ENCODE measurements at places on chromosomes 1 and 21. TPM values are rescaled to one million over a fixed set of nuclear protein-coding genes. Genes with fewer than 3 reads are reported as not detected.

- DNase-seq, result no peak
- no peaks in the 10 kb centered on the region for H3K36me3 ChIP-seq
- H3K4me1 ChIP-seq, result peaks cover 79% of the 10 kb centered on the region
- H3K27me3 ChIP-seq, result no peaks in the 10 kb centered on the region
- H3K27ac ChIP-seq, result peak overlapping the region; percentile 100
- H3K4me3 ChIP-seq, result peak overlapping the region; percentile 72
Observed at GRCh38 chr1:150561254-150561973, 12.2 kb downstream of the ADAMTSL4 start.

DNA sequence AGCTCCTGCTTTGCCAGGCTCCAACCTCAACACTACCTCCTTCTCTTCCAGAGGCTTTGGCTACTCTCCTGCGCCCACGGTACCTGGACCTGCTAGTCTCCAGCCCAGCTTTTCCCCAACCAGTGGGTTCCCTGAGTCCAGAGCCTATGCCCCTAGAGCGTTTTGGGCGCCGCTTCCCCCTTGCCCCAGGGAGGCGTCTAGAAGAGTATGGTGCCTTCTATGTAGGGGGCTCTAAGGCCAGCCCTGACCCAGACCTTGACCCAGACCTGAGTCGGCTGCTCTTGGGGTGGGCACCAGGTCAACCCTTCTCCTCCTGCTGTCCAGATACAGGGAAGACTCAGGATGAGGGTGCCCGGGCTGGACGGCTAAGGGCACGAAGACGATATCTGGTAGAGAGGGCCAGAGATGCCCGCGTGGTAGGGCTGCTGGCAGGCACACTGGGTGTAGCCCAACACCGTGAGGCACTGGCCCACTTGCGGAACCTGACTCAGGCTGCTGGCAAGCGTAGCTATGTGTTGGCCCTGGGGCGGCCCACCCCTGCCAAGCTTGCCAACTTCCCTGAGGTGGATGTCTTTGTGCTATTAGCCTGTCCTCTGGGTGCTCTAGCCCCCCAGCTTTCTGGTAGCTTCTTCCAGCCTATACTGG is 1.6 kb downstream of the DPH2 start:
- H3K27me3 ChIP-seq, result no peaks in the 10 kb centered on the region
- no peak overlapping the region for H3K4me3 ChIP-seq
- H3K27ac ChIP-seq, result no peak overlapping the region
- H3K4me1 ChIP-seq, result peaks cover 33% of the 10 kb centered on the region

DNA sequence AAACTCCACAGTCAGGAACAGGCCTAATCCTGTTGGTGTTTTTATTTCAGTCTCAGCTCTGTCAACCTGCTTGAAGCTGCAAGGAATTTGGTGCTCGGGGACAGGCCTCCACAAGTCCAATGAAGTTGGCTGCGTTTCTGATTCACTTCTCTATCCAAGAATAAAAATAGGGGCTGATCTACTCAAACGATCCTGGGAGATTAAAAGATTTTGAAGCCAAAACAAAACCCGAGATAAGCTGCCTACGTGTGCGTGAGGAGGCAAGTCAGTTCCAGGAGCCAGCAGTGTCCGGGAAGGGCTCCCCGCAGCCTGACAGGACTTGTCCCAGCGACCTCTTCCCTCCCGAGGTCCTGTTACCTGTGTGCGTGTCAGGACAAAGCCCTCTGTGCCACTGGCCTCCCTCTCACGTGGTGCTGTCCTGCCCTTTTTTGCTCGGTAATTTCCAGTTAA is 98.0 kb downstream of the ETS2 start:
- H3K4me3 ChIP-seq, result no peak overlapping the region
- H3K4me1 ChIP-seq, result peaks cover 31% of the 10 kb centered on the region
- no peaks in the 10 kb centered on the region for H3K36me3 ChIP-seq
- peak overlapping the region; percentile 92 for H3K27ac ChIP-seq
- no peaks in the 10 kb centered on the region for H3K27me3 ChIP-seq

Gene CYP2J2
- total RNA-seq, result 0.74 TPM

DNA sequence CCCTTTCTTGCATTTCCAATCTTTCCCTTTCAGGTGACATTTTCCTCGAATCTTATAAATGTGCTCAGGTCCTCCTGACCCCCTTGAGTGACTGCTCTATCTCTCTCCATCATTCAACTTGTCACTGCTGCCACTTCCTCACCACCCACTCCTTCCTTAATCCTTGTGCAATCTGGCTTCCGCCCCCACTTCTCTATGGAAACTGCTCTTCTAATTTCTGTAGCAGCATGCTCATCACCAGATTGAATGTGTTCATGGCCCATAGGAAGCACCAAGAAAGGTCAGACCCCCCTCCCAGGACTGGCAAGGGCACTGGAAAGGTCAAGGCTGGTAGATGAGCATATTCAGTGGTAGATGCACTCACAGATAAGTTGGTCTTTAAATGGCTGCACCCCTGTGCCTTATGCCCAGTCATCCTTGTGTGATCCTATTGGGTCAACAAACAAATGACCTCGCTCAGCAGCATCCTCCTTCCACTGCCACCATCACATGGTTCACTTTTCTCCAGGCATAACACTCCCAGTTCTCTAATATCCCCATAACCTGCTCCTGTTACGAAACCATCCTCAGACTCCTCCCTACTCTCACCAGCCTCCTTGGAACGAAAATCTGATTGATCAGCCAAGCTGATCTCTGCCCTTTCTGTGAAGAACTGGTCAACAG is 288.5 kb upstream of the POU3F1 start:
- no peaks in the 10 kb centered on the region for H3K36me3 ChIP-seq
- no peaks in the 10 kb centered on the region for H3K4me1 ChIP-seq
- DNase-seq, result no peak
- no peaks in the 10 kb centered on the region for H3K27me3 ChIP-seq

Gene C1QC
- total RNA-seq, result 128 TPM

DNA sequence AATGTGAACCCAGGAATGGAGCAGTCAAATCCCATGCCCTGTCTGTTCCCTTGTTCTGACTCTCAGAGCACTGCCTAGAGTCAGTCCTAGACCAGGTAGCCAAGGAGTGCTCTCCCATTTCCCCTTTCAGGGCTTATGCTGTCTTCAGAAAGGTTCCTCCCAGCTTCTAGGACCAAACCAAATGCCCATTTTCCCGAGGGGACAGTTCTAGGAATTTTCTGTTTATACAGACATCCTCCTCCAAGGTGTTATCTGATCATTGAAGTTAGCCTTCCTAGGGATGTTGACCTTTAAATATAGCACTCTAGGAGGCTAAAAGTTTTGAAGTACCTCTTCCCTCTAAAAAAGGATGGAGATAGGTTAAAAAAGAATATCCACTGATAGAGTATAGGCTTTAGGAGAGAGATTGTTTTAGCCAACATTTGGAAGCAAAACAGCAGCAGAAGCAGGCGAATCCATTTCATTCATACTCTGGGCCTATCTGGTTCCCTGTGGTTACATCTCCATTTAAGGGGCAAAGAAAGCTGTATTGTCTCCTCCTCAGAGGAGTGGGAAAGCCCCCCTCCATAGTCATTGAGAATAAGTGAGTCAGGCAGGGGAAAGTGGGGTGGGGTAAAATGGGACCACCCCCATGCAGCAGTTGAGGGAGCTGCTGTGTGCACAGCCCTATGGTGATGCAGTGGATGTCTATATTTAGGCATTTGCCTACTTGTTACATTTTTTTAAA is 126.5 kb downstream of the SPATA46 start:
- no peak for DNase-seq
- H3K4me1 ChIP-seq, result no peaks in the 10 kb centered on the region
- H3K27ac ChIP-seq, result no peak overlapping the region
- H3K4me3 ChIP-seq, result no peak overlapping the region
- no peaks in the 10 kb centered on the region for H3K27me3 ChIP-seq

Gene AADACL4
- total RNA-seq, result not detected

- H3K36me3 ChIP-seq, result no peaks in the 10 kb centered on the region
- no peaks in the 10 kb centered on the region for H3K27me3 ChIP-seq
- H3K4me3 ChIP-seq, result no peak overlapping the region
Observed at GRCh38 chr1:61141288-61142042, 59.1 kb downstream of the NFIA start.

- H3K27ac ChIP-seq, result no peak overlapping the region
- no peaks in the 10 kb centered on the region for H3K27me3 ChIP-seq
- no peaks in the 10 kb centered on the region for H3K36me3 ChIP-seq
- no peak for DNase-seq
Observed at GRCh38 chr1:248045209-248045608, 1.4 kb upstream of the OR2L3 start.

DNA sequence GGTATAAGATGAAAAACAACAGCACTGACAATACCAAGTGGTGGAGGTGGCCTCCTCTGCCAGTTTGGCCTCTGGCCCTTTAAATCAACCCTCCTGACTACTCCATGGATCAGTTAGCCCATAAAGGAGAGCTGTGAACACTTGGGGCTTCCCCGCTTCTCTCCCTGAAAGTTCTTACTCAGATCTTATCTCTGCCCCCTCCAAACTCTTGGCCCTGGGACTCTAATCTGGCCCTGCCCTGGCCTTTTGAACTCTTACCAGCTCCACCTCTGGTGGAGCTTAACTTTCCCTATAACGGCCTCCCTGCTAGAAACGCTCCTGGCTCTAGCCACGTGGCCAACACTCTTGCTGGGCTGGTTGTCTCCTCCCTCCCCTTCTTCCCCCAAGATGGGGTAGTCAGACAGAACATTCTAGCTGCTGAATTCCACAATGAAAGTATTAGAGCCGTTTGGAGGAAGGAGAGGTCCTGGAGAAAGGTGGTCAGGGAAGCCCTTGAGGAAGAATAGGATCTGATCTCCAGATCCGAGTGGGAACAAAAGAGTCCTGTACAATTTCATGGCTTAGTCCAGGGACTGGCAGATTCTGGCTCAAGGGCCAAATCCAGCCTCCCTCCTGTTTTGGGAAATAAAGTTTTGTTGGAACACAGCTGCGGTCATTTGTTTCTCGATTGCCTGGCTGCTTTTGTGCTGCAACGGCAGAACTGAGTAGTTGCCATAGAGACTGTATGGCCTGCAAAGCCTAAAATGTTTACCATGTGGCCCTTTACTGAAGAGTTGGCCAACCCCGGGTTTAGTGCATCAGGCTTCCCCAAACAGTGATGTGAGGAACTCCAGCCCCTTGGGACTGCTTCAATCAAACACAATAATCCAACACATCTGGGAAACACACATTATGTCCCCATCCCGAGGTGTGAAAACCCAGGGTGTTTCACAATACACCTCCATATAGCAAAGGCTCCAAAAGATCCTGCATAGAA is 9.5 kb upstream of the PIGR start:
- H3K27ac ChIP-seq, result no peak overlapping the region
- no peaks in the 10 kb centered on the region for H3K27me3 ChIP-seq
- H3K4me3 ChIP-seq, result no peak overlapping the region
- DNase-seq, result no peak

GRCh38 chr1:37714226-37714625 is 21.9 kb downstream of the CDCA8 start:
- H3K27me3 ChIP-seq, result no peaks in the 10 kb centered on the region
- no peak overlapping the region for H3K27ac ChIP-seq
- no peak for DNase-seq

Gene SPATA1
- total RNA-seq, result 0.25 TPM

- H3K4me1 ChIP-seq, result no peaks in the 10 kb centered on the region
- no peak for DNase-seq
- no peaks in the 10 kb centered on the region for H3K36me3 ChIP-seq
- no peak overlapping the region for H3K27ac ChIP-seq
Observed at GRCh38 chr1:241536304-241536703, 4.1 kb downstream of the KMO start.

GRCh38 chr1:8362701-8363101 is 44.8 kb downstream of the SLC45A1 start:
- H3K27ac ChIP-seq, result no peak overlapping the region
- no peaks in the 10 kb centered on the region for H3K27me3 ChIP-seq
- no peak for DNase-seq
- peaks cover 4% of the 10 kb centered on the region for H3K36me3 ChIP-seq
- H3K4me3 ChIP-seq, result no peak overlapping the region

DNA sequence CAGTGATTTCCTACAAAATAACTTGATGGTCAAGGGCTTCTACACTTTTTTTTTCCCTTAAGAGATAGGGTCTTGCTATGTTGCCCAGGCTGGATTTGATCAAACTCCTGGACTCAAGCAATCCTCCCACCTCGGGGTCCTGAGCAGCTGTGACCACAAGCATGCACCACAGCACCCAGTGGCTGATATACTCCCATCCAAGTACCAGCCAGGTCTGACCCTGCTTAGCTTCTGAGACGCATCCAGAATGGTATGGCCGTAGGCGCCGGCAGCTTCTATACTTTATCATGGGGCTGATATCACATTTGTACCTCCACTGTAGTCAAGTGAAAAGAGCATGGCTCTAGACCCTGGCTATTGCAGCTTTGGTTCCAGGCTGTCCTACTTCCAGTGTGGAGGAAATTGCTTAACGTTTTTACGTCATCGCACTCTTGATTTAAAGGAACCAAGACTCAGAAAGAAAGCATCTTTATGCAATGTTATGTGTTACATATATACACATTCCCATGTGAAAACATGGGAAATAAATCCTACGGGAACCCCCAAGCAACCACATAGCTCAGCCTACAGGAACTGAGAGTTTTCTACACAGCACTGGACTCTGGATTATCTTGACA is 39.5 kb downstream of the PDPN start:
- peaks cover 24% of the 10 kb centered on the region for H3K4me1 ChIP-seq
- H3K36me3 ChIP-seq, result no peaks in the 10 kb centered on the region
- DNase-seq, result no peak

DNA sequence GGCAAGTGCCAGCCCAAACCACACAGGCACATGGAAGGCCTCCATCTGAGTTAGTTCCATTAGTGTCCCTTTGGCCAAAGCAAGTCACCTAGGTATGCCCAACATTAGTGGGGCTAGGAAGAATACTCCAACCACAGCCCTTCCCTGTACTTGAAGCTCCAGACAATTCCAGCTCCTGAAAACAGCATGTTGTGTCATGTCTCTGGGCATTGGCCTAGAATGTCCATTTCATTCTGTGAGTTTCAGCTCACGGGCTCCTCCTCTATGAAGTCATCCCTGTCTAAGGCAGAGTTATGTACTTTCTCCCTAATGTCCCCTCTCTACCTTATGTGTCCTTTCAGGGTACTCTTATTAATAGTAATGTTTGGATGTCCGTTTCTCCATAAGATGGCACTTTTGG is 96.5 kb upstream of the SPATA6 start:
- H3K4me1 ChIP-seq, result no peaks in the 10 kb centered on the region
- H3K27me3 ChIP-seq, result no peaks in the 10 kb centered on the region
- no peak overlapping the region for H3K4me3 ChIP-seq
- DNase-seq, result no peak
- no peak overlapping the region for H3K27ac ChIP-seq
